Cerebellar cortex (tissue), 1 donor: ENCODE measurements at places on chromosomes 16 and 17.

DNA sequence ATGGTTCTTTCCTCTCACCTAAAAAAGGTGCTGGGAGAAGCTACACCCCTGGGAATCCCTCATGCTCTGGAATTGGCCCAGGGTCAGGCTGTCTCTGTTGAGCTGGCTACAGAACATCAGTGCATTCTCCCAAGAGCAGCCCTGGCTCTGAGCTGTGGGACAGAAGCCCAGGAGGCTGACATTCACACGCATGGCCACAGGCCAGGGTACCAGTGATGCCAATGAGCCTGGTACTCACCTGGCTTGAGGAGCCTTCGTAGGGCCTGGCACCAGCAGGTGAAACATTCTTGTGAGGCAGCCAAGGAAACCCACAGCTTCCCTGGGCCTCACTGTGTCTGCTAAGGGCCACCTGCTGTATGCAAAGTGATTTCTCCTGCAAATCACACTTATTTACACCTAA is 121.7 kb upstream of the CCL2 start:
- DNase-seq: peak; percentile 92

- no peak for DNase-seq
Measured at GRCh38 chr17:76153202-76153601, 12.2 kb upstream of the FOXJ1 start.

DNA sequence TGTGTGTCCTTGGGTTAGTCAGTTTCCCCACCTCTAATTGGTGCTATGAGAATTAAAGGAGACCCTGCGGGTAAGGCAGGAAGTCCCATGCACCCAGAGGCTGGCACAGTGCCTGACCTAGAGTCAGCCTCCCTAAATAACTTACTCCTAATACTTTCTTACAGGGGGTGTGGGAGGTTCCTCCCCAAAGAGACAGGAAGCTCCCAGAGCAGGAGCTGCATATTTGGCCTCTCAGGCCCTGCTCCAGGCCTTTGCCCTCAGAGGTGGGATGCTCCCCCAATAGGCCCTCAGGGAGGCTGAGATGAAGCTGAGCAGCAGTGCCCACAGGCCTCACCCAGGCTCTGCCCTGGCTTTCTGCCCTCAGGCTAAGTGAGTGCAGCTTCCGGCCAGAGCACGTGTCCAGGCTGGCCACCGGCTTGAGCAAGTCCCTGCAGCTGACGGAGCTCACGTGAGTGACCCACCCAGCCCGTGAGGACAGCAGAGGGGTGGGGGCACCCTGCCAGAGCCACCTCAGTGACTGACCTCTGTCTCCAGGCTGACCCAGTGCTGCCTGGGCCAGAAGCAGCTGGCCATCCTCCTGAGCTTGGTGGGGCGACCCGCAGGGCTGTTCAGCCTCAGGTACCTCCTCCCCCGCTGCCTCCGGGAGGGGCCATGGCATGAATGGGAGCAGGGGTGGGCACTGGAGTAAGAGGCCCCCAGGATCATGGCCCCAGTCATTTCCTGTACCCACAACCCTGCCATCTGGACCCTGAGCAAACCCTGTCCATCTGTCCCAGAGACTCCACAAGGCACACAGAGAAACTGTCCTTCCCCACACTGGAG is 31.1 kb upstream of the CPNE2 start:
- no peak for DNase-seq

- DNase-seq: no peak
Measured at GRCh38 chr17:75371339-75371738, 34.1 kb downstream of the GRB2 start.

- DNase-seq: no peak
Measured at GRCh38 chr17:3022197-3022596, 41.2 kb downstream of the OR1D5 start.

DNA sequence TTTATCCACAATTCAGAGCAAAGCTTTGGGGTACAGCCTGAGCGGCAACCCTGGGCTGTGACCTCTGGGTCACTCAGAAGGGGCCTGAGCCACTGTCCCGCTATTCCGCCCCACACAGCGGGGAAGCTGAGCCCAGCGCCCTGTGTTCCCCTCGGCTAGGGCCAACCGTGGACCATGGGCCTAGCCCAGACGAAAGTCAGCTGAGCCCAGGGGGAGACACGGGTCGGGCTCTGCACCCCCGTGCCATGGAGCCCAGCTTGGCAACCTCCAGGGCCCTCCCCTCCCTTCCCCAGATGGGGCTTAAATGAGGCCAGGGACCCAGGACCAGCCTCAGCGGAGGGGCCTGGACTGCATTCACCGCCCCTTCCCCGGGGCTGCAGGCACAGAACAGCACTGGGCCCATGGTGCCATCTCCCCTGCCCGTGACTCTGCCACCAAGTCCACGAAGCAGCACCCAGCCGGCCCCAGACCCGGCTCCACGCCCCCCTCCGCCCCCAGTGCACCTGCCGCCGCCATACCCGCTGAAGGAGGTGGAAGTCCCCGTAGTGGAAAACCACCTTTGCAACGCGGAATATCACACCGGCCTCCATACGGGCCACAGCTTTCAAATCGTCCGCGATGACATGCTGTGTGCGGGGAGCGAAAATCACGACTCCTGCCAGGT is 1.8 kb downstream of the TPSD1 start:
- no peak for DNase-seq

DNA sequence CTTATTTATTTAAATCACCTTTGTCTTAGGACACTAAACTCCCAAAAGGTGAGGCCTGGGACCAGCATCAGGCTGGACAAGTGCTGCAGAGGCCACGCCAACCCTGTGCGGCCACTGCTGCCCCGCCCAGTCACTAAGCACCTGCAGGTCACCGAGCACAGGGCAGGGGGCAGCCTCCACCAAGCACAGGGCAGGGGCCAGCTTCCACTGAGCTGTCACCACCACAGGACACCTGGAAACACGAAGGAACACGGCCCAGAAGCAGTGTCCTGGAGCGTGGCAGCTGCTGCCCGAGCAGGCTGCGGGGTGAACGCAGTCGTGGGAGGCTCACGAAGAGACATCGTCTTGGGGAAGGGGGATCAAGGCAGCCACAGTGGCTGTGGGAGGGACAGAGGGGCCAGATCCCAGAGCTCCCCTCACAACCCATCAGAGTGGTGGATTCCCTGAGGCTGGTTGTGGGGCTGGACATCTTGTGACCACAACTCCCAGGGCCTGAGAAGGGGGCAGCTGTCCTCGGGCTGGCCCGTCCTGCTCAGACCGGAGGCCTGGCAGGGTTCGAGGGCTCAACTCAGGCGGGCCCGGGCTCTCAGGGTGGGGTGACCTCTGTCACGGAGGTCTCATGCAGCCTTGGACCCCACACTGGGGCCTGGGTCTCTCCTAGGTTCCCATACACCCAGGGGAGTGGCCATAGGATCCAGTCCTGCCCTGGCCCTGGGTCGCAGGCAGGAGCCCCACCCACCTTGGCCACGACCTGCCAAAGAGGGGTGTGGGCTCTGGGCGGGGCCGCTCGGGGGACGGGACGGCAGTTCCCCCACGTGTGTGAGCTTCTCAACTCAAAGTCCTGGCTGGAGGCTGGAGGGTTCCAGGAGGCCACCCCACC is 18.7 kb downstream of the RAB40B start:
- DNase-seq: no peak

DNA sequence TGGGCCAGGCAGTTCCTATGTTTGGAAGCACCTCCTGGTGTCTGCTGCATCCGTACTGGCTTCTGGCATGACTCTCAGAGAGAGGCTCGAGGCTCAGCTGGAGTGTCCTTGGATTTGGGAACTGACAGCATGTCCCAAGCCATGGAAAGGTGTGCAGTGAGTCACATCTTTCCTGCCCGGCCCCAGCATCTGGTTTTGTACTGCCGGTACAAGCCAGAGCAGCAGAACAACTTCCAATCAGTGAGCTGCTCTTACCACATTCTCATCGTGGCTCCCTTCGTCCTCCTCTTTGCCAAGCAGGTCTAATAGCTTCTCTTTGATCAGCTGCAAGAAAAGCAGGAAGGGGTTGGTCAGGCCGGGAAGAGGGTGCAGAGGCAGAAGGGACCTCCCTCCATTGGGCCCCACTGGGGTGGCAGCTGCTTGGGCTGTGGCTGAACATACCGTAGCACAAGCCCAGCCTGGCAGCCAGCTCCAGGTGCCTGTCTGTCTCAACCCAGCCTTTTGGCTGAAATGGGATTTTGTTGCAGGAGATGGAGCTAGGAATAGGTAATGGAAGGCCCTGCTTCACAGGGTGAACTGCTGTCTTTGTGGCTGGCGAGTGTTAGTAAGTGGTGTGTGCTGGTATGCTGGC is 24.2 kb downstream of the SPACA3 start:
- no peak for DNase-seq

- no peak for DNase-seq
Measured at GRCh38 chr17:37138571-37139120, 189.9 kb downstream of the AATF start.

DNA sequence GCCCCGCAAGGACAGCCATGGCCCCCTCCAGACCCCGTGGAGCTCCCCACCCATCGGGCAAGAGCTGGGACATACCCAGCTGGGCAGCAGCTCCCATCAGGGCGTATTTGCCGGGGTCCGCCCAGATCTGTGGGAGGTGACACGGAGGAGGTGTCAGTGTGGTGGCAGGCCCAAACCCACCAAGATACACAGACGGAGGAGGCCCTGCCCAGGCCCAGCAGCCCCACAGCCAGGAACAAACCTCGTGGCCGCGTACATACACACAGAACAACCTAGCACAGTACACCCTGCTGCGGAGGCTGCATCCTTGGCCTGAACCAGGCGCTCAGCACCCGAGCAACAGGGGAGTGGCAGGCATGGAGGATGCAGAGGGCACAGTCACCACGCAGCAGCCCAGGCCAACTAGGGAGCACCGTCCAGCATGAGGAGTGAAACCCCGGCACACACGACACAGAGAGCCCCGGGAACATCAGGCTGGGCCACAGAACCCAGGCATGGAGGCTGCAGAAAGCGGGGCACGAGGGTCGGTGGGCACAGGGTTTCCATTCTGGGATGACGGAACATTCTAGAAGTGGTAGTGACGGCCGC is 4.9 kb upstream of the CCDC154 start:
- DNase-seq: no peak

DNA sequence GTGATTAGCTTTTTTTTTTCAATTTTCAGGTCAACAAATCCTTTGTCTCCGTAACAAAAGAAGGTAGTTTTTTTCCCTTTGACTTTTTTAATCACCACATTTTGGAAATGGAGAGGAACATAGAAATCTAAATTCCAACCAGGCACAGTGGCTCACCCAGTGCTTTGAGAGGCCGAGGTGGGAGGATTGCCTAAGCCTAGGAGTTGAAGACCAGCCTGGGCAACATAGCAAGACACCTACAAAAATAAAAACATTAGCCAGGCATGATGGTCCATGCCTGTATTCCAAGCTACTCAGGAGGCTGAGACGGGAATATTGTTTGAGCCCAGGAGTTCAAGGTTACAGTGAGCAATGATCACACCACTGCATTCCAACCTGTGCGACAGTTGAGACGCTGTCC is 5.7 kb downstream of the PSMD7 start:
- no peak for DNase-seq

GRCh38 chr16:89070590-89070989 is 23.1 kb upstream of the ACSF3 start:
- DNase-seq: no peak

GRCh38 chr16:19503461-19504075 is 18.3 kb downstream of the GDE1 start:
- no peak for DNase-seq

GRCh38 chr17:42809250-42809649 is 10.6 kb downstream of the CNTD1 start:
- peak; percentile 63 for DNase-seq

DNA sequence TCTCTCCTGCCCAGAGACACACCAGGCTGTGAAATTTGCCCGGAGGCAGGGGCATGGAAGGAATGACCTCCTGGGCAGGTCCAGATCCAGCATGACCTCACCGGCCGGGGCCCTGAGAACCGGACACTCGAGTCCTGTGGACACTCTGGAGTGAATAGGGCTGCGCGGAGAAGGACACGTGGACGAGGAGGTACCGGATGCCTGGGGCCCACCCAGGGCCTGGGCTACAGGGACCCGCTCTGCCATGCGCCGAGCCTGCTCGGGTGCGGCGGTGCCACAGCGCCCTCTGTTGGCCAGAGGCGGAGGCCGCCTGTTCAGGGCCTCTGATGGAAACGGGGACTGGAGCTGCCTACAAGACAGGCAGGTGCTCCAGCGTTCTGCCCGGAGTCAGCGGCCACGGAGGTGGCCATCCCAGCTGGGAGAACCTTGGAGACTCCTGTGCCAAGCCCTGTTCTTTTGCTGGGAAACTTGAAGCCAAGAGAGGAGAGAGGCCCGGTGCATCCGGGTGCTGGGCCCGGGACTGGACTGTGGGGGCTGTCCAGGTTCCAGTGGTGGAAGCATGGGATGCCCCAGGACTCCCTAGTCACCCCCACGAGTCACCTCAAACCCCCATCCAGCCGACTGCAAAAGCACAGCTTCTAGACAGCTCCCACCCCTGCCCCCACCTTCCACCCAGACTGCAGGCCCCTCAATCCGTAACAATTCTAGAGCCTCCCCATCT is 19.3 kb upstream of the NXPH3 start:
- peak; percentile 76 for DNase-seq

- DNase-seq: no peak
Measured at GRCh38 chr17:17843096-17843495, 6.3 kb upstream of the SREBF1 start.

DNA sequence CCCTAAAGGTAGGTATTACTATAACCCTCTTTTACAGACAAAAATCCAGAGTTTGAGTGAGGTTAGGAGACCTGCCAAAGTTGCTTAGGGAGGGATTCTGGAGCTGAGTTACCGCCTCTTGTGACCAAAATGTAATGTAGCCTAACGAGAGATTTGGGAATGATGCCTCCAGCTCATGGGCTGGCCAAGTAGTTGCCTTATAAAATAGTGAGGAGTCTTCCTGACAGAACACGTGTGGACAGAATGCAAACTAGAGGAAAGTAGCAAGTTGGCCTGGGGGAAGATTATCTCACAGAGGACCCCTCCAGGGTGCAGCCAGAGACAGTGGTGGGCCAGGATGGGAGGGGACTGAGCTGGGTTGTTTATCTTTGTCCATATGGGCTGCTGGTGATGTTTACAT is 543.7 kb upstream of the CDH11 start:
- no peak for DNase-seq

DNA sequence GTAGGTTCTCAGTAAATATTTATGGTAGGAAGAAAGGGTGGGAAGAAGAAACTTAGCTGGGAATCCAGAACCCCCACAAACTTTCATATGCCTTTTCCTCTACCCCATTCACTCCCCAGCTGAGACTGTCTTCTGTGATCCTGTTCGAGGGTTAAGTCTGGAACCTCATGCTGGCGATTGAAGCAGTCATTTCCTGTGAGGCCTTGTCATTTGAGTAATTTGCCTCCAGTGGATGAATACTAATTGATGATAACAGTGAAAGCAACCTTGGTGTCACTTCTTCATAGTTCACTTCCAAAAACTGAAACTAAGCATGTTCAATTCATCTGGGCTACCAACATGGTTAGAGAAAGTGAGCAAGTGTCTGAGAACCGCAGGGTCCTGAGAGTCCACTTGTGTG is 401.2 kb downstream of the CDH13 start:
- DNase-seq: no peak

GRCh38 chr17:27566671-27567562 is 64.1 kb upstream of the LGALS9 start:
- DNase-seq: no peak

- DNase-seq: no peak
Measured at GRCh38 chr17:63821804-63822203, 5.4 kb upstream of the PSMC5 start.

- DNase-seq: no peak
Measured at GRCh38 chr16:30117768-30118167, 4.4 kb upstream of the GDPD3 start.
